ENCODE measurements at places on chromosomes 12 and 14.

DNA sequence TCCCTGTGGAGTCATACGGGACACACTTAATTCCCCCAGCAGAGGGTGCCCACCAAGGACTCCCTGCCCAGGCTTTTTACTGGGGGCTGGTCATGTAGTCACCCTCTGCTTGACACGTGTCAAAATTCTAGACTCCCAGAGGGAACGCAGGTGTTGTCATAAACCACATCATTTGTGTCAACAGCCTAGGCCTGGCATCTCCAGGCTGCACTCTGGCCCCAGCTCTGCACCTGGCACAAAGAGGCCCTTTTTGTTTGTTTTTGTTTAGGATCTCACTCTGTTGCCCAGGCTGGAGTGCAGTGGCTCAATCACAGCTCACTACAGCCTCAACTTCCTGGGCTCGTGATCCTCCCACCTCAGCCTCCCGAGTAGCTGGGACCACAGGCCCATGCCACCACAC, 21.1 kb downstream of the BRI3BP start:
- no peak for DNase-seq

GRCh38 chr14:95182379-95182778, 25.1 kb upstream of the DICER1 start:
- DNase-seq = no peak

DNA sequence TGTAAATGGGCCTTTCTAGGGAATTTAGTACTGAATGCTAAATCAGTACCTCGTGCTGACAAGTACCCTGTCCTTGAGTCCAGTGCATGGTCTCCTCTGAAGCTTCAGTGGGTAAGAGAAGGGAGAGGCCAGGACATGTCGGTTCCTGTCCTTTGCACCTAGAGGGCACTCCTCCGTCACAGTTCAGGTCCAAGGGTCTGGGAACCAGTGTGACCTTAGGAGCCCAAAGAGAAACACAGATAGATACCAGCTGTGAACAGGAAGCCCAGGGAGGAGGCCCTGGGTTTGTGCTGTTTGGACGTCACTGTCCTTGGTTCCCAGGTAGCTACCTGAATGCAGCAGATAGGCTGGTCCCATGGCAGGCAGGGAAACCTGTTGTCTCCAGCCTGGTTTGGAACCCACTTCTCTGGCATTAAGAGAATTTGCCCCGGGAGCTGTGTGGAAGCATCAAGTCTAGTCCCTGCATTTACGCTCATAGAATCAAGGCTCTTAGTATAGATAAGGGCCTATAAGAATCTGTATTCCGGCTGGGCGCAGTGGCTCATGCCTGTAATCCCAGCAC, 3.9 kb upstream of the FGF23 start:
- no peak for DNase-seq

DNA sequence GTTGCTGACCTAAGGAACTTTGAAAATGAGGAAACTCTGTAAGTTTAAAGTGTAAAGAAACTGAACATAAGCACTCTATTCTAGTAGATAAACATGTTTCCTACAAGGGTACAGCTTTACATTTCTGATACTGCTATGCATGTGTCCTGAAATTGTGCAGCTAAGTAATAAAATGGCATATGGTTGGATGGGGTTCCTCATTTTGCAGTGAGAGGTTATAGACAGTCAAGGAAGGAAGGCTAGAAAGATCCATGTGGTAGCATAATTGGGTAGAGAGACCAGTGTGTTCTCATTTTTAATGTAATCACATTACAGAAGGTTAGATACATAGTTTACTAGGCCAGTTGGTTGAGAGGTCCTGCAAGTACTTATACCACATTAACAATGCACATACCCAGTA, 477.0 kb downstream of the TMEM121 start:
- DNase-seq = no peak

DNA sequence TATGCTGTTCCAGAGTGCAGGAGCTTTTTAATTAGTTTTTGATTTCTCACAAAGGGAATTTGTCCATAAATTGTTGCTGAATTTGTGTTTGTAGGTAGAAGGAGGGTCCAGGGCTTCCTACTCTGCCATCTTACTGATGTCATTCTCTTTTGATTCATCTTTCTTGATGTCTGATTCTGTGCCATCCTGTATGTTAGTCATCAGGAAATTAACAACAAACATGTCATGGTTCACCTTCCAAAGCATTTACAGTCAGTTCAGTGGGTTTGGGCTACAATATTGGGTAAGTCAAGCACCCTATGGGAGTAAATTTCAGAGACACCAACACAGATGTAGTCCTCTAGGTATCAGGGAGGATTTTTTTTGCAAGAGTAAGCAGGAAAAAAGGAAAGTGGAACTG, 135.2 kb upstream of the SLC38A2 start:
- DNase-seq = no peak

DNA sequence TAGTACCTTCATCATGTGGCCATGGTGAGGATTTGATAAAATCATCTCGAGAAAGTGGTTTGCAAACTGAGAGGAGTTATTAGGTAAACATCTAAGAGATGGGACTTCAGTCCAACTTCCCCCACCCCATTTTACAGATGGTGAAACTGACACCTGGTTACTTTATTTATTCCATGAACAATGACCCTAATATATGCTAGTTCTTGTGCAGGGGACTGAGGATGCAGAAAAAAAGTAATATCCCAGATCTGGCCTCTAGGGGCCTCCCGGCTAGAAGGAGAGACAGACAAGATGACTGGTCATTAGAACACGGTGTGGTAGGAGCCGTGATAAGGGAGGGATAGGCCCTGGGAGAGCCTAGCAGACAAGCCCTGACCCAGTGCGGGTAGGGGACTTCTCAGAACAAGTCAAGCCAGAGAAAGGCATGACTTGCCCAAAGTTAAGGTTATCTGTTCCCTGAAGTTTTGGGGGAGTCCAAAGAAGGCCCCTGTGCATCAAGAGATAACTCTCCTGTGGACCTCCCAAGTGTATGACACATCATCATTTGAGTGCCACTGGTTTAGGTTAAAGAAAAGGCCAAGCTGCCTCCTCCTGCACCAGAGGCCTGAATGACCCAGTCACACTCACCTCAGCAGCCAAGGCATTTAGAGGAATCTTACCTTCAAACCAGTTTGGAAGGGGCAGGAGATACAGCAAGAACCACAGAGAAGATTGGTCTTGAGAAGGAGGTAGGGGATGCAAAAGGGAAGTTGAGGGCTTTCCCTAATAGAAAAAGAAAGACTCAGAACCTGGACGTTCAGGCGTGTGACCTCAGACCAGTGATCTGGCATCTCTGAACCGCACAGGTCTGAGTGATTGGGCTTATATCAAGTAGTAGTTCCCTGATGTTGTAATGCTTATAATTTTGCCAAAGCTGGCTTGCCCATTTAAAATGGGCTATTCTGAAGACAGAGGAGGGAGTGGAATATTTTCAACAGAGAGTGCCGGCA, 1.6 kb downstream of the CMKLR1 start:
- no peak for DNase-seq

GRCh38 chr14:89641495-89642175, 224.6 kb upstream of the FOXN3 start:
- DNase-seq = no peak

DNA sequence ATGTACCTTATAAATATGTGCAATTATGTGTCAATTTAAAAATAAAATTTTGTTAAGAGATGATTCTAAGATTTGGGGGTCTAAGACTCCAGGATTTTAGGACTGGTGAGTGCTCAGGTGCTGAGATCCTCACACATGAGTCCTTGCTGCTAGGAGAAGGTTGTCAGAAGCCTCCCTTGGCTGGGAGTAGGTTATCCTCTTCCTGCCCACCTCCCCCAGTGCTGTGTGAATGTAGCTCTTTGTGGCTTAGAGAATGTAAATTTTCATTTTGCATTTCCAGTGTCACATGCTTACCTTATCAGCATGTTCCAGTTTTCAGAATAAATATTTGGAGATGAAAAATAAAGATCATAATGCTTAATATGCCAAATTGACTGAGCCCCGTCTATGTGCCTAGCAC, 114.2 kb upstream of the MDM1 start:
- DNase-seq = no peak

DNA sequence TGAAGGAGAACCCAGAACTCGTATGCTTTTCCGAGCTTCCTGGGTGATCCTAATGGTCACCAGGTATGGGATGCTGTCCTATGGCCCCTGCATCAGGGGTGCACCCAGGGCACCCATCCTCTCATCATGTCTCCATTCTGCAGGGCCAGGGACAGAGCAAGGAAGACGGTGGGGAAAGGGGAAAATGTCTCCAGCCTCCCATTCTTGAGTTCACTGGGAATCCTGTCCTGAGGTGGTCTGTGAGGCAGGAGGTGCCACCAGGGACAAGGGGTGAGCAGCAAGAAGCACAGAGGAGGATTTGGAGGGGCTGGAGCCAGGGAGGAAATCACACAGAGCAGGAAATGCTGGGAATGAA, 14.9 kb upstream of the SLC6A12 start:
- no peak for DNase-seq

DNA sequence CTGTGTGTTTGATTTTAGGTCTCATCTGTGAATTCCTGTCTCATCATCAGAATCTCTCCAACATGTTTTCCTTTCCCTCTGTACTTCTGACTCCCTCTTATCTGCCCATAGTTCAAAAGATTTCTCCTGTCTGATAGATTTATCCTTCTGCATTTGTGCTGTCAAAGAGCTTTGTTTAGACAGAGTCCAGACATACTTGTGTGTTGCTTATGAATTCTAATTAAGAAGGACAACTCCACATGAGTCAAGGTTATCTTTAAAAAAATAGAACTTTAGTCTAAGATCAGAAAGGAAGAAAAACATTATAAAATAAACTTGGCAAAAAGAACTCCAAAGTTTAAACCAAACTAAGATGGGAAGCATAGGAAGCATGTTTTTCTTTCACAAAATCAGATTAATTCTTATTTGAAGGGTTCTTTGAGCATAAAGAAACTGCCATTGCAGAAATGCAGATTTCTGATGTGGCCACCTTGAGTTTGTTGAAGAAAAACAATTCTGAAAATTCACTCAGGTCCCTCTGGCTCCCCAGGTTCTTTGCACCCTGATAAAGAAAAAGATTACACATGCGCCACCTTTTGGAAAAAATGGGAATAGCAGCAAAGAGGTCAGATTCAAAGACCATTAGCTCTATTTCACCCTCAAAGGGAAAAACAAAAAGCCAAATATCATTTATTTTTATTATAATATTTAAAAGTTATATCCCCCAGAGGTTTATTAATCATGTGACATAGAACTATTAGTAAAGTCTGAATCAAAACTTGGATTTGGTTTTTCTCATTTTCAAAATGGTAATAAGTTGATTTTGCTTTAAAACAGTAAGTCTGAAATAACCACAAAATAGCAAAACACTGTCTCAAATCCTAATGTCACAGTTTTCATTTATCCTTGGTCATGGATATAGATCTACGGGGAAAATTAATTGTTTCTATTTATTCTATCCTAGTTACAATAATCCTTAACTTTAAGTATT, 143.7 kb upstream of the DCN start:
- DNase-seq = no peak

GRCh38 chr12:29662734-29663323, 120.9 kb downstream of the TMTC1 start:
- no peak for DNase-seq

DNA sequence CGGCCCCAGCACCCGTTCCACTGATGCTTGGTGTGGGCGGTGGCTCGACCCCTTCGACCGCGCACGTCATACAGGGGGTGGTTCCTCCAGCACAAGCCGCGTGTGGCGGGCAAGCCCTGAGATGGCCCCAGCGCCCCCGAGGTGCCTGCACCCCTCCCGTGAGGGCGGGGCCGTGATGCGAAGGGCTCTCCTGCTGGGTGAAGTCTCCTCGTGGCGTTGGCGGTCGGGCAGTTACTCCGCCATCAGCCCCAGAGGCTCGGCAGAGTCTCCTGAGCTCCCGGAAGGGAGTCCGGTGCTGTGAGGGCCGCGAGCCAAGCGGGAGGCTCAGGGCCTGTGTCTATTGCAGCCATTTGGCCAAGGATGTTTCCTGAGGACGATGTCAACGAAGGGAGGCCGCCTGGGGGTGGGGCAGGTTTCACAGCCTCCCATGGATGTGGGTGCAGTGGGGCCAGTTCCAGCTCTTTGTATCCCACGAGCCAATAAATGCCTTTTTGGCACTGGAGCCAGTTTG, 78.1 kb upstream of the GALNT9 start:
- no peak for DNase-seq

DNA sequence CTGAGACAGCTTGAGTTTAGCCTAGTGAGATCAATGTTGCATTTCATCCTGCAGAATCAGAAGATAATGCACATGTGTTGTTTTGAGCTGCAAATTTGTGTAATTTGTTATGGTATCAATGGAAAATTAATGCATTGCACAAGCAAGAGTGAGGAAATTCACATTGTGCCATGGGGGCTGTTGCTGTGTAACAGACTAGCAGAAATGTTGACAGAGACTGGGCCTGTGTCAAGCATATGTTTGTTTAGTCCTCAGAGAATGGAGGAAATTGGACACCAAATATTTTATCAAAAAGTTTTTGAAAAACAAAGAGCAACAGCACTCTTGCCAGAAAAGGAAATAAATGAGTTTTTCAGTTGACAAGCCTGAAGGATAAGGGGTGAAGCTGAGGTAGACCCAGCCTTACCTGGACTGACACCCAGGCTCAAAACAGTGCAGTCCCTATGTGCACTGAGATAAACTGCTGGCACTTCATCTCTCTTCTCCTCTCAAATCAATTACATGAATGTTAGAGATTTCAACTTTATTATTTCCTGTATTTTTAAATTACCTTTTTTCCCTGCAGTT, 1150.0 kb downstream of the FSCB start:
- no peak for DNase-seq

- DNase-seq = no peak
Observed at GRCh38 chr14:100629696-100630095, 42.5 kb upstream of the BEGAIN start.

DNA sequence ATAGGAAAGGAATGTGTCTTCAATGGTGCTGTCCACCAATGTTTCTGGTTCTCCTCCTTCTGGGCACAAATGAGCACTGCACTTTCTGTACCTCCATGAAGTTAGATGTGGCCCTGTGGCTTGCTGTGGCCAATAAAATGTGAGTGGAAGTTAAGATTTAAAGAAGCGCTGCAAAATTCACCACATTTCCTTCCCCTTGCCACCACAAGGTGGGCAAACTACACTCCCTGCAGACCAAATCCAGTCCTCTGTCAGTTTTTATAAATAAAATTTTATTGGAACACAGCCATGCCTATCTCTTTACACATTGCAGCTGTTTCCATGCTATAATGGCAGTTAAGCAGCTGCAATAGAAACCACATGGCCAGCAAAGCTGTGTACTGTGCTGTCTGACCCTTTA, 141.4 kb upstream of the TMPO start:
- DNase-seq = no peak
